ENCODE measurements at places on chromosomes 12 and 14.
A peak's percentile ranks its signal among the peaks of the same experiment; 100 is the strongest.

DNA sequence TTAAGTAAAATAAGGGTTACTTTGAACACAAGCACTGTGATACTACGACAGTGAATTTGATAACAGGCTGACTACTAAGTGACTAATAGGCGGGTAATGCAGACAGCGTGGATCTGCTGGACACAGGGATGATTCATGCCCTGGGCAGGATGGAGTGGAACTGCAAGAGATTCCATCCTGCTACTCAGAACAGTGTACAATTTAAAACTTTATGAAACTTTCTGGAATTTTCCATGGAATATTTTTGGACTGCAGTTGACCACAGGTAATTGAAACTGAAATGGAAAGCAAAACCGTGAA is 46.0 kb downstream of the YEATS4 start:
- peak; percentile 43 for DNase-seq

DNA sequence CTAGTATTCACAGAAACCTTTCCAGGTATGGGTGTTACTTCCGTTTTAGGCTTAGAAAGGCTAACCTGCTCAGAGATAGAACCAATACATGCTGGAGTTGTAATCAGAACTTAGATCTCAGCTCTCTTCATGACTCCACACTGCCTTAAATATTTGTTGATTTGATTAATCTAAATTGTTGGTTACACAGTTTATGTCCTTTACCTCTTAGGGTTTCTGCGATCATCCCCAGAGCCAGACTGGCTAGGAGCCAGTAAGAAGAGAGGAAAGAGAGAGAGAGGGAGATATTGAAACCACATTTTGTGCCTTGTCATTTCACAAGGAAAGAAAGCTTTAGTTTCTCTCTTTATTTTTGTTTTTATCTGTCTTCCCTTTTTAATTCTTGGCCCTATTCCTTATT is 16.8 kb upstream of the MGP start:
- DNase-seq, result no peak

DNA sequence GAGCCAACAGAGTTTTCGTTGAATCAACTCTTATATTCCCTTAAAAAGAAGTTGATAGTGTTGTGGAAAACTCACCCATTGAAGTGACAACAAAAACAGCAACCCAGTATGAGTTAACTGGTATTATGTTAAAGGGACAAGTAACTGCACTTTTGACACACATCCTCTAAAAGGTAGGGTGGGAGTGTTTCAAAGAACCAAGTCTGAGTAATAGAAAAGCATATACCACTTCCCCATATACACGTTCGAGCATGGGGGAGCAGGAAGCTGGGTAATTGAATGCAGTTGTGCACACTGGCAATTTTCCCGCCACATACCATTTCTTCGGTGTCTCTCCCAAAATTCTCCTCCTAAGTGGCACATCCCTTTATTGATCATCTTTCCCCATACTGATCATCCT is 31.5 kb downstream of the IFNG-AS1 start:
- no peak for DNase-seq

GRCh38 chr12:116441292-116441691 is 117.9 kb upstream of the MAP1LC3B2 start:
- no peak for DNase-seq

All from right cardiac atrium (tissue), 5 donors.